BE2C (cell line): ENCODE measurements at places on chromosomes 7 and 10.

DNA sequence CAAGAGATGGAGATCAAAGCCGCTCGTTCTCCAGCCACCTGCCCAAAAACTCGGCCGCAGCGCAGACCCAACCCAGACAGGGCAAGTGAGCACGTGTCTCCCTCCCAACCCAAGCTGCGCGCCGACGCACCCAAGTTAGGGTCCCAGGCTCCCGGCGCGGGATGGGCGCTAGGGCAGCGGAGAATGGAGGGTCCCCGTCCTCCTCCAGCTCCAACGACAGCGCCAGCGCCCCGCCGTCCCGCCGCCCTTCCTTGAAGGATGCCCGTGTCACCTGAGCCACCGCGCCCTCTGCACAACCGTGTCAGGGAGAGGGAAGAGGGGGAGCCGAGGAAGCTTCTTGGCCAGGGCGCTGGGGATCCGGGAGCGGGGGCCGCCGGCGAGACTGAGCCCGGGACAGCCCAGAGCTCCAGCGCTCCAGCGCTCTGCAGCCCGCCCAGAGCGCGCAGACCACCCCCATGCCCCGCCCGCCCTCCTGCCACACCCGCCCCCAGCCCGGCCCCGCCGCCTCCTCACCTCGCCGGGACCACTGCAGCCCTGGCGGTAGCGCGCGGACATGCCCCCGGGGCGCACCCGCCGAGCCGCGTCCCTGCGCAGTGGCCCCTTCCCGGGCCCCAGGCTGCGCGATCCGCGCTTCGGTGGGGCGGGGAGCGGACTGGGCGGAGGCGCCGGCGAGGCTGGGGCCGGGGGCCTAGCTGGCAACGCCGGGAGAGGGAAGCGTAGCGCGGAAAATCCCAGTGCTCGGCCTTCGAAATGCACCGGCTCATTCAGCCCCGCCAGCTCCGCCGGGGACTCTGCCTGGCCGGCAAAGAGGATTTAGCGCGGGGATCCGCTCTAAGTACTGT is at the start of gene SLC16A12:
SLC16A12 (minus strand) TSS at position 424 of the 842 bp plus-strand sequence. CDS start 73,016 bp downstream, outside the sequence.
- peak; percentile 26 for DNase-seq

GRCh38 chr10:64463406-64463805 is 942.2 kb downstream of the REEP3 start:
- DNase-seq: no peak

GRCh38 chr7:107100824-107101223 is 56.3 kb downstream of the PRKAR2B start:
- no peak for DNase-seq

DNA sequence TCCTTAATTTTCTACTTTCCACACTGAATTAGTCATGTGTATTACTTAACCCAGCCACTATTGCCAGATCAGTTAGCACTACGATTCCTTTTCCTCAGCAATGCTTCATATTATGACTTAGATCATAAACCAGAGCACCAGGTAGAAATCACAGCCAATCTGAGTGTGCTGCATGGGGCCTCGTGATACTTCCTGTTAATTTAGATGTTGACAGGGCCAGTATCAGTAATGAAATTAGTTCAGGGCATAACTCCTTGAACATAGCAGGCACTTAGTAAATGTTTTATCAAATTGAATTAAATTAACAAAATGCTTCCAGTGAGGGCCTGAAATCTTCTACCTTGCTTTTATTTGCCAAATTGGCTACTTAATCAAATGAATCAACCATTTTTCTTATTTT is 169.3 kb upstream of the LRGUK start:
- DNase-seq: peak; percentile 43

DNA sequence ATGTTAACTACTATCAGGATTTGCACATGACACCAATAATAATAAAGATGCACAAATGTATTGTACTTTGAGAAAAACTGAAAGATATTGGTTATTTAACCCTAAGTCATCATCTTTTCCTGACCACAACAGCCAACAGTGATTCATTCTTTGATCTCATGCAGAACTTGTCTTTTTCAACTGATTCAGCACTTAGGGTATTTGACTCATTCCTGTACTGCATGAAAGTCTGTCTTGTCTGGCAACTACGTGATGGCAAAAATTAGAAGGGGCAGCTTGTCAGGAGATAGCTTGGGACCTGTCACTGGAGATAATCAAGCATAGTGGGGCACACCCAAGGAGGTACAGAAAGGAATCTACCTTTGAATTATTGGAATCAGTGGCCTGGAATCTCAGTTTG is 77.8 kb upstream of the LRRC17 start:
- DNase-seq: no peak

GRCh38 chr10:5071411-5072198 is 22.6 kb upstream of the AKR1C3 start:
- DNase-seq: peak; percentile 71

- peak; percentile 68 for DNase-seq
Observed at GRCh38 chr7:102306916-102307677, 20.4 kb downstream of the SH2B2 start.

DNA sequence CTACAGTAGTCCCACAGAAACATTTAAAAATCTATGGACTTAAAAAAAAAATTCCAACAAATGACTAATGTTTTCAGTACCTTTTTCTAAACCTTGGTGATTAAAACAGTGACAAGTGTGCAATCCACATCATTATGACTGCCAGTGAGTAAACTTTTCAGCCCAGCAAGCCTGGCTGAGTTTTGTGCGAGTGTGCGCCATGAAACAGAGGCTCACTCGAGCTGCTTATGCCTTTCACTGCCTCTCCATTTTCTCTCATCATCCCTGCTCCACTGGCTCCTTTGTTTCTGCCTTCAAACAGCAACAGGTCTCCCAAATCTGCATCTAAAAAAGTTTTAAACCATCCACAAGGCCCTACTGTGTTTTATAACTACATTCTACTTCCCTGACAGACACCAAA is 105.8 kb downstream of the USP6NL start:
- no peak for DNase-seq
